CD8-positive, alpha-beta memory T cell (primary cell): ENCODE measurements at places on chromosomes 3 and 15. TPM values are rescaled to one million over a fixed set of nuclear protein-coding genes. Genes with fewer than 3 reads are reported as not detected.

DNA sequence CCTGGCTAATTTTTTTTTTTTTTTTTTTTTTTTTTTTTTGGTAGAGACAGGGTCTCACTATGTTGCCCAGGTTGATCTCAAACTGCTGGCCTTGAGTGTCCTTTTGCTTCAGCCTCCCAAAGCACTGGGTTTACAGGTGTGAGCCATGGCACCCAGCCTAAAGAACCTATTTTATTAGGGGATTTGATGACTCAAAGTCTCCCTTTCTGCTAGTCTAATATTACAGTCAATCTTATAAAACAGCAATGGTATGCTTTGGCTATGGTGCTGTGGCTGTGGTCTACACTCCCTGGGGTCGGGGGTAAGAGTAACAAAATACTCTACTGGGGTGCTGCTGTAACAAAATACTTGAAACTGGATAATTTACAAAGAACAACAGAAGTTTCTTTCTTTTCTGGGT is 44.8 kb downstream of the ZNF589 start:
- no peak for DNase-seq

DNA sequence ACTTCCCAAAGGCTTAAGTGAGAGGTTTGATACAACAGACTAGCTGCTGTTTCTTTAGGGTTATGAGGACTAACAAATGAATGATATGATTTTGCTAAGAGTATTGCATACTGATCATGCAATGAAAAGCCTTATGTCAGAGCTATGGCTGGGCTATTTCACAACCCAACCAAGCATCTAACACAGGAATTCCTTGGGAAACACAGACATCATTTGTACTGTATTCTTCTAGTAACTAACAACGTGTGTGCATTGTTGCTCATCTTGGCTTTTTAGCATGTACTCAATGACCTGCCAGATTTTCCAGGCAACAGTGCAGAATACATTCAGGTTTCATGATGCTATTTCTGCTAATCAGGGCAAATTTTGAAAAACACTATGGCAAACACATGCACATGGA is 19.3 kb downstream of the PDZRN3 start:
- DNase-seq, result no peak

ATP13A5 gene
- total RNA-seq, result not detected

- no peak for DNase-seq
Observed at GRCh38 chr3:191030491-191030890, 168.0 kb upstream of the GMNC start.

PRICKLE2 gene
- total RNA-seq, result not detected

DNA sequence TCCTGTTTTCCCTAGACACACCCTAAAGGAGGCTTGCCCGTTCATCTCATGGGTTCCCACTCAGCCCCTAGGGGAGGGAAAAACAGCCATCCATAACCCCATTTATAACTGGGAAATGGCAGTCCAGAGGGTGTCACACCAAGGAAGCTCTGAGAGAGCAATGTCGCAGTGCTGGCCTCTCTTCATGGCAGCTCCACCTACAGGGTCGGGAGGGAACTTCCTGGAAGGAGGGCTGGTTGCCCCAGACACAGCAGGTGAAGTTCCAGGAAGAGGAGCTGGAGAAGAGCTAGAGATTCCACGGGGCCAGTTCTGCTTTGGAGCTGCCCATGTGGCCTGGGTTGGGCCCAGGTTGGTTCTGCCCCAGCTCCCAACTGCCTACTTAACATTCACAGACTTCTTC is 22.3 kb upstream of the LINGO1 start:
- no peak for DNase-seq

DNA sequence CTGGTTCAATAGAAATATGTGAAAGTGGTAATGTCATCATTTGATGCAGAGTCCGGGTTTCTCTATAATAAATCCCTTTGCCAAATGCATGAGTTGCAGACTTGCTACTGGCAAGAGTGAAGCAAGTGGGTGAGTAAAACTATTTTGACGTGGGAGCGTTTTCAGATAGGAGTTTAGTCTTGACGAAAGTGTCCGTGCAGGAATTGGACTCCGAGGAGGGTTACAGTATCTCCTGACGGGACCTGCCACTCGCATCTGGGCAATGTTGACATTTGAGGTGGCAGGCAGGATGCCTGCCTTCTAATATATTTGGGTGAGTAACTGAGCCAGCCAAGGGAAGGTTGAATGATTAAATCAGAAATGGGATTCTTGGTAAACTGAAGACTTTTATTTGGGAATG is 16.0 kb downstream of the CDV3 start:
- no peak for DNase-seq

- DNase-seq, result peak; percentile 72
Observed at GRCh38 chr3:184371570-184372018, 6.4 kb downstream of the THPO start.

DNA sequence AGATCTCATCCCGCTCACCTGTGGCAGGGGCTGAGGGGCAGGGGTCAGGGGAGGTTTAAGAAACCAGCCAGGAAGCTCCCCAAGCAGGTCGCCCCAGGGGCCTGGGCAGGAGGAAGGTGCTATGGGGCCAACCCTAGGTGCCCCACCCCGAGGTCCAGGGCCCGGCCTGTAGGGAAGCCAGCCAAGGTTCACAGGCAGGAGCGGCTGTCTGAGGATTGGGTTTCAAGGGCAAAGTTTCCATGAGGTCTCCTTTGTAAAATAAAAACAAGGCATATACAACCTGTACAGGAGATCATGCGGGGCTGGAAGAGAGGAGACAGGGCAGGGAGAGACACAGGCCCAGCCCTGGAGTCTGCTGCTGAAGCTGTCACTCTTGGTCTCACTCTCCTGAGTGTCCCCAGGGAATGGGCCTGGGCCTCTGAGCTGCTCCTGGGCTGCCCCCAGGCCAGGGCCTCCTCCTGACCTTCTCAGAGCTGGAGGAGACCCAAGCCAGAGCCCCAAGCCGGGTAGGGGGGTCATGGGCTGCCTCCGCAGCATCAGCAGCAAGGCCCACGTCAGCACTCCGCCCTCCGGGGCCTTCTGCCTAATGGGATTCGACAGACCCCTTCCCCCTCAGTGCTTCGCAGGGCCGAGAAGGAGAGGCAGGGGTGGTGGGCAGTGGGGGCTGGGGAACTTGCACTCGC is 5.5 kb downstream of the CPLX3 start:
- DNase-seq, result no peak

ITPR1 gene
- 82.6 TPM for total RNA-seq

- DNase-seq, result no peak
Observed at GRCh38 chr3:157533298-157534070, 30.3 kb upstream of the VEPH1 start.

DNA sequence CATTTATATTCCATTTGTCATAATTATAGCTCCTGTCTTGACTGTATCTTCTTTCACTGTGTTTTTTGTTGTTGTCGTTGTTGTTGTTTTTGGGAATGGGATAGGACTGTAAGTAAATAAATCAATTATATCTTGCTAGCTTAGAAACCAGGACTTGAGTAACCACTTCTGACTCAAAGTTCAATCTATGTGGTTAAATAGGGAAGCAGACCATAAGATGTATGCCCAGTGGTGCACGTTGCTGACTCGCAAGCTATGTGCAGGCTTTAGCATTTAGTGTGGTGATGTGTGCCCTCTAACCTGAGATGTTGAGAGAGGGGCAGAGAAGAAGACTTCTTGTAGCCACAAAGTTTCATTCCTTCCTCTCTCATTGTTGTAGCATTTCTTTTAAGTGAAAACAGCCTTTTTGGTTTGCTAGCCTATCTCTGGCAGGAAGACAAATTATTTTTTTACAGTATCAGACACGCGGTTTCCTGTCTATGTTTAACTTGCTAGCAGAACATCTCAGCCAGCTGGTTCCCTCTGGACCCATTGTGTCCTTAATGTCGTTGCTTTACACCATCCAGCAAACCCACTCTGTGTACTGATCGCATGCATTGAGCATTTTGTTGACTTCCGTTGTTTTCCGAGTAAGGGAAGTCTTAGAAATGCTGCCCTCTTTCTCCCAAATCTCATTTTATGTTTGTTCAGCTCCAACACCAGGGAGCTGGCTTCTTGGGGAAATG is 52.1 kb downstream of the TGFBR2 start:
- peak; percentile 73 for DNase-seq

GRCh38 chr3:15805756-15806266 is 8.0 kb upstream of the ANKRD28 start:
- DNase-seq, result no peak

- no peak for DNase-seq
Observed at GRCh38 chr3:110362751-110363150, 708.9 kb upstream of the NECTIN3 start.

PLA2G4B gene
- total RNA-seq, result 6.8 TPM

SPINK8 gene
- not detected for total RNA-seq

NANOGP8 gene
- not detected for total RNA-seq

DNA sequence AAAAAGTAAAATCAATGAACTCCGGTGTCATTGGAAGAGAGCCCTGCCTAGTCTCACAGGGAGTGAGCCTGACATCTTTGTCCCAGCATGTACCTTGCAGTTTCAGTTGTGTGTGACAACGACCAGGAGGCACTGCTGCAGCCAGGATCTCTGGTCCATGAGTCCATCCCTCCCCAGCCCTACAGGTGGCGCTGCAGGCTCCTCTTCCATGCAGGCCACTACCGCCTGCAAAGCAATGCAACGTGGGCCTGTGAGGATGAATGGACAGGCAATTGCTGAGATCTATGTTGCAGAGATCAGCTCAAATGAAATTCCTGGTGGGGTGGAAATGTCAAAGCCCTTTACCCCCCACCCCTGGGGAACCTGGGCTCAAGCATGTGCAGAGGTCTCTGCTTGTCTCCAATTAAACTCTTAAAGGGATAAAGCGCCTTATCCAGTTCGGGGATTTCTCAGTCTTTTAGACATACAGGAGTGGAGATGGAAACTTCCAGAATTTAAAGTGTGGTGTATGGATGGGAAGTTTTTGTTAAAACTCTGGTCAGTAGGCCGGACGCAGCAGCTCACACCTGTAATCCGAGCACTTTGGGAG is 35.8 kb downstream of the TKT start:
- DNase-seq, result peak; percentile 56

- DNase-seq, result no peak
Observed at GRCh38 chr3:109642025-109642424, 304.7 kb upstream of the DPPA4 start.

DNA sequence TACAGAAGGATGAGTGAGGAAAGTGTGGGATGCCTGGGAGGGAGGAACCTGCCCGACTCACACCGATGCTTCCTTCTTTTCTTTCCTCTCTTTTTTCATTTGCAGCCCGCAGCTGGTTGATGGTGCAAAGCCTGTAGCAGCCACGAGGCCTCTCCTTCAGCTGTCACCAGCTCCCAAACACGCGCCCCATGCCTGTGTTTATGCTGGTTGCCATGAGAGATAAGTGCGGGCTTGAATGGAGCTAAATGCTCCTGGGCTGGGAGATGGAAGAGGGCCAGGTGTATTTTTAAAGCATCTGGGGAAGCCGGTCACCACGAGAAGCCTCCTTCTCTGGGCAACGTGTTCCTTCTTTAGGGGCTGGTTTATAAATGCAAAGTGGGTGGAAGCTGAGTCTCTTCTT is 9.3 kb downstream of the COLQ start:
- no peak for DNase-seq

PEX5L gene
- not detected for total RNA-seq

BNC1 gene
- not detected for total RNA-seq

GRCh38 chr15:58608711-58609110 is 140.8 kb downstream of the ADAM10 start:
- no peak for DNase-seq

DNA sequence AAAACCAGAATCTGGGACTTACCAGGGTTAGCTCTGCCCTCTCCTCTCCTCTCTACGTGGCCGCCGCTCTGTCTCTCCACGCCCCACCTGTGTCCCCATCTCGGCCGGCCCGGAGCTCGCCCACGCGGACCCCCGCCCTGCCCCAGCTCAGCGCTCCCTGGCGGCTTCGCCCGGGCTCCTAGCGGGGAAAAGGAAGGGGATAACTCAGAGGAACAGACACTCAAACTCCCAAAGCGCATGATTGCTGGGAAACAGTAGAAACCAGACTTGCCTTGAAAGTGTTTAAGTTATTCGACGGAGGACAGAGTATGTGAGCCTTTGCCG is 5.4 kb downstream of the ISL2 start:
- no peak for DNase-seq

DNA sequence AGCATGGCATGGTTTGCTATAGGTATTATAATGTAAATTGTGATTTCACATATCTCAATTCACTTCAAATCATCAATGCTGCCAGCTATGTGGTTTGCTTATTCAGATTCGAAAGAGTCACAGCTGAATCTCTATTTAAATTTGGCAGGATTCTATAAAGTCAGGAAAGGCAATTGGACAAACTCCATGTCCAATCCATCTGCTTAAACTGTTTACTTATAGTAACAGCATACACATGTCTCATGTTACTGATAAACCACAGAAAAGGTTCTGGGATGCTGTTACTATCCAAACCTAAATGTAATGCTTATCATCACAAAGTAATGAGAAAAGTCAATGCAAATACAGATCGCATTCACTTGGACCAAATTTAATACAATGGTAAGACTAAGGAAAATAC is 229.7 kb downstream of the ISL2 start:
- no peak for DNase-seq

DNA sequence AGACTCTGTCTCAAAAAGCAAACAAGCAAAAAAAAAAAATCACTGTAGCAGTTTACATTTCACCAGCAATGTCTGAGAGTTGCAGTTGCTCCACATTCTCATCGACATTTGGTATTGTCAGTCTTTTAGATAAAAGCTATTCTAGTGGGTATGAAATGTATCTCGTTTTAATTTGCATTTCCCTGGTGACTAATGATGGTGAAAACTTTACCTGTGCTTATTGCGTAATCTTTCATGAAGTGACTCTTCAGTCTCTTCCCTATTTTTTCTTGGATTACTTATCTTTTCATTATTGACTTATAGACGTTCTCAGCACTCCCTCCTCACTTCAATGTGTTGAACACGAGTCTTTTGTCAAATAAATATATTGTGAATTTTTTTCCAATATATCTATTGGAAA is 37.2 kb upstream of the CLSTN2 start:
- no peak for DNase-seq

GRCh38 chr3:127784865-127785710 is 37.2 kb downstream of the MGLL start:
- no peak for DNase-seq

DNA sequence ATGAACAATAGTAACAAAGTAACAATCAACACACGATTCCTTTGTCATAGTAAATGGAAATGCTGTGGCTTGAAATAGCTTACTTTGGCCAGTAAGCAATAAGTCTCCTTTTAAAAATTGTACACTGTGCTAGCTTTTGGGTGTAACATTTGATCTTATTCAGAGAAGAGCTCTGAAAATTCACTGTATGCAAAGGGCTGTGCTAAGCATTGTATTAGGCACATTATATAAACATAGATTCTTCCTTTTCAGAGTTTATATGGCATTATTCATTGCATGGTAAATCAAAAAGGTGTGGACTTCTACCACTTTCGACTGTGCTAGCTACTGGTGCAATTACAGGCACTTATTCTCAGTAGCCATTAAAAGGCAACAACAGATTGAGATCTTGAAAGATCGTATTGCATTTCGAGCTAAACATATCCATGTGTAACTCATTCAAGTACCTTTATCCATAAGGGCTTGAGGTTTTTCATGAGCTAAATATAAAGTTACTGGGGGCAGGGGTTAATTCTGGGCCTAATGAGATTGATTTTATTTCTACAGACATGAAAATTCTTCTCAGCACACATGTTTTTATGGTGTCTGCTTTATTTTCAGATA is 246.8 kb downstream of the NR1D2 start:
- DNase-seq, result no peak
